ENCODE measurements at places on chromosomes 1 and 21.

DNA sequence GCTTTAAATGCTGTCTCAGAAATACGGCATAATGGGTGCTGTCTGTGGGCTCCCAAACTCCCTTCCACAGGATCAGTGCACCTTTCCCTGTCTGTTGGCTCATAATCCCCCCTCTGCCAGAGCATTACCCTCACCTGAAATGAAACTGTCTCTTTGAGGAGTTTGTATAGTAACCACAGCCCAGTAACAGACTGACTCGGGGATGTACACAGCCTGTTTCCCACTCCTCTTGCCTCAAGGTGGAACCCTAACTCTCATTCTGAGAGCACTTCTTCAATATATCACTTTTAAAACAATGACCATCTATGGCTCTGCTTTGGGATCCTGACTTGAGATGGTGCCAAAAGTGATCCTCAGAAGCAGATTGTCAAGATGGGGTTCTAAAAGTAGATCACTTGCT is 332.5 kb downstream of the AMY1C start:
- no peak for DNase-seq

DNA sequence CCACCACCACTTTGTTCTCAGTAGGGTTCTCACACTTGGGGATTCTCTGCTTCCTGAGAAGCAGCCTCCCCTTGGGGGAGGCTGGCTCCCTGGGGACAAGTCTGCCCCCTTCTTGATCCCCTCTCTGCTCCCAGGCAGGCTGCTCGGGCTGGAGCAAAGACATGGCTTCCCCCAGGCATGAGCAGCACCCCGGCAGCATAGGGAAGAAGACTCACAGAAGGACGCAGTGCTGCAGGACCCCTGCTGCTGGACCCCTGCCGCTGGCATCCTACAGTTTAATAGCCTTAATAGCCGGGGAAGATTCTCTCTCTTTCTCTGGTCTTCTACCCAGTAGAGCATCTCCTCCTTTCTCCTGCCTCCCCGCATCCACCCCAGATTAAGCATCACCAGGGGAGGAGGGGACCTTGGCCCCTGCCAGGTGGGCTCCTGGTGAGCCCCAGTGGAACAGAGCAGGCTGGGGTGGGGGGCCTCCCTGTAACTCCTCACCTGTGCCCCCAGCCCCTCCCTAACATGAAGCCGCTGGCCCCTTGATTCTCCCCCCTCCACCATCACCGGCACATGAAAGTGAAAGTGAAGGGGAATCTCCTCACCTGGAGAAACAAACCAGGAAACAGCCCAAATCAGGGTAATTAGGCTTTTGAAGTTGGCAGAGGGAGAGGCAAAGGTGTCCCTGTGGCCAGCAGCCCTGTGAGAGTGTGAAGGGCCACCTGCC is 2.5 kb downstream of the WNT3A start:
- DNase-seq = no peak

GRCh38 chr1:180486092-180486491 is 16.3 kb downstream of the ACBD6 start:
- DNase-seq = no peak

GRCh38 chr21:39851002-39851618 is 16.1 kb upstream of the PCP4 start:
- no peak for DNase-seq

- DNase-seq = no peak
Measured at GRCh38 chr1:11150326-11150725, 38.8 kb upstream of the ANGPTL7 start.

DNA sequence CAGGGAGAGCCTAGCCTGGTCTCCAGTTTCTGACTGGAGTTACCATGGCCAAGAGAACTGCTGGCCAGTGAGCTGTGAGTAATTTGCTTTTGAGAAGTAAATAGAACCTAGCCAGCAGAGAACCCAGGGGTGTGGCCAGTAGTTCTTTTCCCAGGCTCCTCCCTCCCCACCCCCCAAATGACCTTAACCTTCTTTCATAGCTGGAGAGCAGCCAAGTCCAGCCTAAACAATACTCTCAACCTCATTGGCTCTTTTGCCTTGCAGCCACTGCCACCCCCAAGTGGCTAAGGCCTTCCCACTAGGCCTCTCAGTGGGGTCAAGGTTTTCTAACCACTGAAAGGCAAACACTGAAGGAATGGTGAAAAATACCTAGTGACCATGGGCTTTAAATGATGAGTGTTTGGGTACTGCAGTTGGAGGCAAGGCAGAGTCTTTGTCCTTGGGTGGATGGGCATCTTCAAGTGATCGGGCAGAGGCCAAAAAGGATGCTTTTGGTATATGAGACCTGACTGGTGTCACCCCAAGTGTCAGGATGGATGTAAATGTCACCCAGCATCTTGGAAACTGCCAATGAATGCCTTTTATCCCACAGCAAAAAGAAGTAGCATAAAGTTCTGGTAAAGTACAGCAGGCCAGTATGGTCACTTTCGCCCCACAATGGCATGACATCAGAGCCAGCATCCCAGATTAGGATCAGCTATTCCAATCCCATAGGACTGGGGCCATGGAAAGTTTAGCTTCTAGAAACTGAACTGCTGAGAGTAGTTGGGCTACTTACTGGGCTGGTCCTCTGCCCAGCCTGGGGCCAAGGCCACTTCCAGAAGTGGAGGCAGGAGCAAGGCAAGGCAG is 3.5 kb upstream of the PIGV start:
- DNase-seq = no peak

DNA sequence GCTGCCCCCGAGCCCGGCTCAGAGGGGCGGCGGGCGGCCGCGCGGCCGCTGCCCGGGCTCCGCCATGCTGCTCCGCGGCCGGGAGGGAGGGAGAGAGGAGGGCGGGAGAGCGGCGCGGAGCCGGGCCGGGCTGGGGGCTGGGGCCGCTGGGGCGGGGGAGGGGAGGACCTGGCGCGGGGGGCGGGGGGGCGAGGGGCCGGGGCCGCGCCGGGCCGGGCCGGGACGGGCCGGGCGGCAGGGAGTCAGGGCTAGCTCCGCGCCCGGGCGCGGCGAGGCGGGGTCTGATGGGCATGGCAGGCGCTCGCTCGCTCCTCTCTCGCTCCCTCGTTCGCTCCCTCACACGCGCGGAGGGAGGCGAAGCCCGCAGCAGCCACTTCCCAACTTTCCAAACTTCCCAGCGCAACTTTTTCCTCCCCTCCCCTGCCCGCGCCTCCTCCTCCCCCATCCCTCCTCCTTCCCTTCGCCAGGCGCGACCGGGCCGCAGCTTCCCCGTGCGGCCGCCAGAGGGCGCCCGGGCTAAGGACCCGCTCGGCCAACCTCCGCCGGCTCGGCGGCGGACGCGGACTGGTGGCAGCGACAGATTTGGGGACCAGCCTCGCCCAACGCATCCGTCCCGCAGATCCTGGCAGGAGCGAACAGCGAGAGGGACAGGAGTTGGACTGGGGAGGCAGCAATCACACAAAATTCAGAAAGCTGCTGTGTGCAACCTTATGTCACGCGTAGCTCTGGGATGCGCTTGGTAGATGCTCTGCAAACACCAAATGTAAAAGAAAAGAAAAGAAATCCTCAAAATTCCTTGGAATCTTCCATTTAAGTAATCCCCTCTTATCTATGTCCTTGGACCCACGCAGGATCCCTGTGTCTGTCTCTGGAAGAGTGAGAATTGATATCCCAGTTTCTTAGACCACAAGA is at the start of gene TRABD2B:
Gene TRABD2B (minus strand): TSS at position 97 of the 912 bp plus-strand sequence.
- DNase-seq = no peak

- DNase-seq = no peak
Measured at GRCh38 chr1:54018635-54019034, 649 bp upstream of the LDLRAD1 start.

DNA sequence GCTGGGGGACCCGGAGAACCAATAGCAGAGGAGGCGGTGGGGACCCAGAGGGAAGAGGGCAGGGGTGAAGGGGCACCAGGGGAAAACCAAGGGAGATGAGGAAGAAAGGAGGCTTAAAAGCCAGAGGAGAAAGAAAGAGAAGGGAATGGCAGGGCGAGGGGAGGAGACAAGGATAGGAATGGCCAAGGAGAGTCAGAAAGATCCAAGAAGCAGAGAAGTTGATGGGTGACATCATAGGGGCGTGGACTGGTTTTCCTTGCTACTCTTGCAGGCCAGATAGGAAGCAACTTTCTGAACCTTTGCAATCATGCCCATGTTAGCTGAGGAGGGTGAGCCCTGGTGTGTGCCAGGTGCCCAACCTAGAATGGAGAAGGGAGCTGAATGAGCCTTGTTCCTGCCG is 5.4 kb downstream of the NPR1 start:
- no peak for DNase-seq

GRCh38 chr1:168138134-168138533 is 1.4 kb upstream of the GPR161 start:
- no peak for DNase-seq

- no peak for DNase-seq
Measured at GRCh38 chr1:6093611-6094010, 47.9 kb downstream of the KCNAB2 start.

DNA sequence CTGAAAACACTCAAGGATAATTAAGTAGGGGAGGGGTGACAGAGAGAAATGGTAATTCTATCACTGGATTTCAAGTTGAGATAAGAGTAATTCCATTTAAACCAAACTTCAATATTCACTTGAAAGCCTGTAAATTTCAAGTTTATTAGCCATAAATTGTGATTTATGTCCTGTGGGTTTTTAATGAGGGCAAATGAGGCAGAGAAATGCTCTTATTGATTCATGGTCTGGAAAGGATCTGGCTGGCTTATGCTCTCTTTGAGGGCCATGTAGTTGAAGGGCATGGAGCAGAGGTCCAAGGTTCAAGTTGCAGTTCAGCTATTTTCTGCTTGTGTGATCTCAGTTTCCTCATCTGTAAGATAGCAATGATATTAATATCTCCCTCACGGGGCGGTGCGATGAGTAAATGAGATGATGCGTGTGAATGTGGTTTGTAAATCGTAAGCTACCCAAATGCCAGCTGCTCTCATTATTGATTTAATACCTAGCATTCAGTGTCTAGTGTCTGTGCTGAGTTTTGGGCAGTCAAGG is 12.3 kb downstream of the OLFML3 start:
- DNase-seq = no peak

GRCh38 chr1:59199719-59200376 is 97.0 kb upstream of the FGGY start:
- no peak for DNase-seq

DNA sequence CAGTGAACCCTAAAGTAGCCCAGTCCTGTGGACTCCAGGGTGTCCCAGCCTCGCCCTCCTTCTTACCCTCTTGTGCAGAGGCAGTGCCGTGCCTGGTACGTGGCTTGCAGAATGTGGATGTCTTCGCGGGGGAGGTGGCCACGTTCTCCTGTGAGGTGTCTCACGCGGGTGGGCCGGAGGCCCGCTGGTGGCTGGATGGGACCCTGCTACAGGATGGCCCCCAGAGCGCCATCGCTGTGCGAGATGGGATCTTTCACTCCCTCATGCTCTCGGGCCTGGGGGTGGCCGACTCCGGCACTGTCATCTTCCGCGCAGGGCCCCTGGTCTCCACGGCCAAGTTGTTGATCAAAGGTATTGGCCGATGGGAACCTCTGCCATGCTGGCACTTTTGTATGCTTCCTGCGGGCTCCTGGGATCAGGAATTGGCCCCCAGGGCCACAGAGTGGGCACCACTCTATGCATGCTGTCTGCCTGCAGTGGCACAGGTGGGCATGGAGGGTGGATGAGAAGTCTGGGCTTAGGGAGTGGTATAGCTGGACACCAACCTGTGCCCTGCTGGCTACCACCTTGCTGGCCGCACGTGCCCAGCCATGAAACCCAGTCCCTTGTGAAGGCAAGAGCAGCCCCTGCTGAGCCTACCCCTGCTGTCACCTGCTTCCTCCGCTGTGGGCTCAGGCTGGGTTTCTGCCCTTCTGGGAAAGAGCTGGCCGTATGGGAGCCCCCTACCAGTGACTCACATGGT is 92.9 kb downstream of the TRIM11 start:
- no peak for DNase-seq

- no peak for DNase-seq
Measured at GRCh38 chr1:191290441-191290840, 812.8 kb upstream of the BRINP3 start.

DNA sequence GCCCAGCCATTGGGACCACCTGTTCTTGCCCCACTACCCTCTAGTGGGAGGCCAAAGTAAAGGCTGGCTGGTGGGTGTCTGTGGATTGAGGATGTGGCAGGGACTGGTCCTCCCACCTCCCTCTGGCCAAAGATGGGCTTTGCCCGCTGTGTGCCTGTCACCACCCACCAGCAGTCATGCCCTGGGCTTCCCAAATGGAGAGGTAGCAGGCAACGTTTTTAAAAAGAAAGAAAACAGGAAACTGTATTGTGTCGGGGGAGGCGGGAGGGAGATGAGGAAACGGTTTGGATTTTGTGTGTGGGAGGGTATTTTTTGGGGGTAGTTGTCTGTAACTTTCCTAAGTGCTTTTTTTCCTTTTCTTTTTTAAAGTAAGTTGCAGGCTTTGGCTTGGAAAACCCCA is 30.1 kb downstream of the SZRD1 start:
- DNase-seq = no peak

DNA sequence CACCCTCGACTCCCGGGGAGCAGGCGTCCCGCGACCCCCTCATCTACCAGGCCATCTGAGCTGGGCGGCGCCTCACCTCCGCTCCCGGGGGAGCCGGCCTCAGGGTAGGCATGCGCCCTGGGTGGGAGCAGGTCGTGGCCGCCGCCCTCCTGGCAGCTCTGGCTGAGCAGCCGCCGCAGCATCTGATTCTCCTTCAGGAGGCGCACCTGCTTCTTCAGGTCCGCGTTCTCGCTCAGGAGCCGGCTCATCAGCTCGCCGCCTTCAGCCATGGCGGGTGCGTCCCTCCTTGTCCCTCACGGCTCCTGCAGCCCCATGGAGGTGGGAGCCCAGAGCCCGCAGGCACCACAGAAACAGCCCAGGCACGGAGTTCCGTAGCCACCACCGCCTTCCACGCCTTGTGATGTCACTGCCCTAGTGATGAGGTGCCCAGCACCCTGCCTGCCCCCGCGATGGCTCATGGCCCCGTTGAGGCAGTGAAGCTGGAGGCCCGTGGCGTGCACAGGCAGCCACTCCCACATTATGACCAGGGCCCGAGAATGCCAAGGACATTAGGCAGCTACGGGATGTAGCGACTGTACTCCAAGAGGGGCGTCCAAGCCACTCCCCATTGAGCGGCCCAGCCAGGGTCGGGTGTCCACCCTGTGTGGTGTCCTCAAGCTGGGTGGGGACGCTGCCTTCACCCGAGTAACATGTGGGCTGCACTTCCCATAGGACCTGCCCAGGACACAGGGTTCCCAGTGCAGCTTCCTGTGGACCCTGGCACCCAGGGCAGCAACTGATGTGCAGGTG is 1.5 kb downstream of the SPATC1L start:
- DNase-seq = no peak

- peak; percentile 71 for DNase-seq
Measured at GRCh38 chr1:93692983-93693591, 11.4 kb upstream of the BCAR3 start.

DNA sequence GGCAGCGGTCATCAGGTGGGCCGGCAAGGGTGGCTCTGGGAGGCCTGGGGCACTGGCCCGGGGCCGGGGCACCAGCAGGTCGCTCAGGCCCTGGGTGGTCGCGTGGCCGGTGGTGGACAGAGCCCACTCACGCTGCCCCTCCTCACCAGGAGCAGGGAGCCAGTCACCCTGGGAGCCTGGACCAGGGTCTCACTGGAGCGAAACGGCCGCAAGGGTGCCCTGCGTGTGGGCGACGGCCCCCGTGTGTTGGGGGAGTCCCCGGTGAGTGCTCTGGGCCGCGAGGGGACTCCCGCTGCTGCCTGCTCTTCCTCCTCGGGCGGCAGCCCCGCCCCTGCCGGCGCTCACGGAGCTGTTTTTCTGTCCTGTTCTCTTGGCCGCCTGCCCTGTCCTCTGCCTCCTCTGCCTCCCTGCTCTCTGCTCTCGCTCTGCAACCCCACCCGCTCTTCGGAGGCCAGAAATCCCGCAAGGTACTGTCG is 23.5 kb downstream of the RNF223 start:
- DNase-seq = no peak

All from bone marrow (tissue), 2 donors.